CD14-positive monocyte (primary cell): ENCODE measurements at places on chromosomes 1 and 21.

DNA sequence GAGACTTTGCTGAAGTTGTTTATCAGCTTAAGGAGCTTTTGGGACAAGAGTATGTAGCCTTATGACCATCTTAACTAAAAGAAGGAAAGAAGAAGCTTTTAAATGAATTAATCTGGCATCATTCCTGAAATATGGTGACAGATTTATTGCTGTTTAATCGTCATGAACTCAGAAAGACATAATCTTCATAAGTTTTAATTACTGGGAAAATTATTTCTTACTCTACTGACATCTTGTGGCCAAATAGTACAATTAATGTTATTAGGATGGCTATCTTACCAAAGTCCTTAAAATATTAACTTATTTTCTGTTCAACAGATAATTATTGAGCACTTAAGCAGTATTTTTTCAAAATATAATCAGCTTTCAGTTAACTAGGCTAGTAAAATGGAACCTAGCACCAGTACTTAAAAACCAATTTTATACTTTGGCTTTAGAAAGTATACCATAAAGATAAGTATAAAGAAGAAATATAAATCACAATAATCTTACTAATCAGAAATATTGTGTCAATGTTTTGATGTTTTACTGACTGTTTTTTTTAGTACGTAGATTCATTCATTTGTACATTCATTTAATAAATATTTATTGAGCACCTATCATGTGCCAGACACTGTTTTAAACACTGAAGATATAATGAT is 34.7 kb upstream of the GPR25 start:
- DNase-seq: peak; percentile 2

GRCh38 chr1:77170687-77171086 is 48.5 kb downstream of the PIGK start:
- DNase-seq: no peak

GRCh38 chr1:241789061-241789460 is 58.9 kb upstream of the EXO1 start:
- no peak for DNase-seq

- no peak for DNase-seq
Measured at GRCh38 chr1:183553331-183553730, 36.9 kb downstream of the NCF2 start.

DNA sequence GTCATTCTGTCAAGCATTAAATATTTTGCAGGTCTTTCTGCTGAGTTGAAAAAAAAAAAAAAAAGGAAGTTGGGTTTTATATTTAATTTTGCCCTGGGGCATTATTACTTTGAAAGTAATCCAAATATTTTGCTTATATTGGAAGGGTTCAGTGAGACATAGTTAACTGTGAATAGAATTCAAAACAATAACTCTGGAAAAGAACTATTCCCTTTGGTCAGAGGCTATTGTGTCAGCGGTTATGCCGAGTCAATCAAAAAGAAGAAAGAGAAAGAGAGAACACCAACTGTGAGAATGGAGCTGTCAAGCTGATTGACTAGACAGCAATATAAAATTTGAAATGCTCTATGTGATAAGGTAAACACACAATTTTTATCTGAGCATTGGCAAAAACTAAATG is 761.7 kb downstream of the ADGRL2 start:
- no peak for DNase-seq

DNA sequence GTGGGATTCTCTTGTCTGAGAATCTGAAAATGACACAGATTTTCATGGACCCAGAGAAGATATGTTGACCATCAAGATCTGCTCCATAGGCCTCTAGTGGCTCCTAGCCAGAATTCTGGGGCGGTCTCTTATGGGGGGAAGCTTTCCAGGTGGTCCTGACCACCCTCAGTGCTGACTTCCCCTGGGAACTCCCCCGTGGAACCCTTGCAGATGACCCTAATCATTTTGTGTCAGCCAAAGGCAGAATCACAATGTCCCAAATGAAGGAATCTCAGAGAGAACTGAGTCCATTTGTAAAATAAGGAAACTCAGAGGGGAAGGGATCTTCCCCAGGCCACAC is 3.6 kb downstream of the HEYL start:
- no peak for DNase-seq
